ENCODE measurements at places on chromosomes 16 and 17. TPM values are rescaled to one million over a fixed set of nuclear protein-coding genes. Genes with fewer than 3 reads are reported as not detected.
A peak's percentile ranks its signal among the peaks of the same experiment; 100 is the strongest.

The TSR3 gene
- total RNA-seq: 88.0 TPM

The GAST gene
- total RNA-seq: not detected

The DCUN1D3 gene
- total RNA-seq: 34.4 TPM

The TK1 gene
- total RNA-seq: 84.5 TPM

The GCGR gene
- total RNA-seq: not detected

The SEPTIN12 gene
- total RNA-seq: not detected

The ABCA8 gene
- total RNA-seq: 8.0 TPM

The KCNAB3 gene
- 0.22 TPM for total RNA-seq

The KRTAP3-2 gene
- not detected for total RNA-seq

GRCh38 chr17:6425407-6425806 lies 9.5 kb downstream of the AIPL1 start:
- H3K36me3 ChIP-seq: no peaks in the 10 kb centered on the region
- no peak overlapping the region for H3K27ac ChIP-seq
- H3K4me1 ChIP-seq: no peaks in the 10 kb centered on the region
- no peaks in the 10 kb centered on the region for H3K27me3 ChIP-seq
- no peak for DNase-seq
- no peak overlapping the region for H3K4me3 ChIP-seq

DNA sequence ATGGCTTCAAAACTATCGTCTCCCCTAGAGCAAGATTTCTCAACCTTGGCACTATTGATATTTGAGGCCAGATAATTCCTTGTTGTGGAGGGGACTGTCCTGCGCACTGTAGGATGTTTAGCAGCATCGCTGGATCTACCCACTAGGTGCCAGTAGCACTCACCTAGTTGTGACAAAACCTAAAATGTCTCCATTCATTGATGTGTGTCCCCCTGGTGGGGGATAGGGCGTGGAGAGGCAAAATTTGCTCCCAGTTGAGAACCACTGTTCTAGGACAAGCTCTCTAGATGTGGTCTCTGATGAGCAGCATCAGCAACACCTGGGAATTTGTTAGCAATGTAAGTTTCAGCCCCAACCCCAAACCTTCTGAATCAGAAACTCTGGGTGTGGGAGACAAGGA lies 259.0 kb downstream of the XYLT1 start:
- peaks cover 5% of the 10 kb centered on the region for H3K36me3 ChIP-seq
- DNase-seq: peak; percentile 17
- H3K27ac ChIP-seq: no peak overlapping the region
- no peaks in the 10 kb centered on the region for H3K4me1 ChIP-seq
- H3K27me3 ChIP-seq: no peaks in the 10 kb centered on the region

- peaks cover 11% of the 10 kb centered on the region for H3K4me1 ChIP-seq
- H3K4me3 ChIP-seq: no peak overlapping the region
- no peaks in the 10 kb centered on the region for H3K27me3 ChIP-seq
- no peak overlapping the region for H3K27ac ChIP-seq
These were observed 79.5 kb downstream of the CPPED1 start for GRCh38 chr16:12724226-12724625.

- H3K36me3 ChIP-seq: no peaks in the 10 kb centered on the region
- H3K4me1 ChIP-seq: no peaks in the 10 kb centered on the region
- H3K27me3 ChIP-seq: no peaks in the 10 kb centered on the region
- no peak for DNase-seq
These were observed 12.6 kb upstream of the SNN start for GRCh38 chr16:11655655-11656054.

DNA sequence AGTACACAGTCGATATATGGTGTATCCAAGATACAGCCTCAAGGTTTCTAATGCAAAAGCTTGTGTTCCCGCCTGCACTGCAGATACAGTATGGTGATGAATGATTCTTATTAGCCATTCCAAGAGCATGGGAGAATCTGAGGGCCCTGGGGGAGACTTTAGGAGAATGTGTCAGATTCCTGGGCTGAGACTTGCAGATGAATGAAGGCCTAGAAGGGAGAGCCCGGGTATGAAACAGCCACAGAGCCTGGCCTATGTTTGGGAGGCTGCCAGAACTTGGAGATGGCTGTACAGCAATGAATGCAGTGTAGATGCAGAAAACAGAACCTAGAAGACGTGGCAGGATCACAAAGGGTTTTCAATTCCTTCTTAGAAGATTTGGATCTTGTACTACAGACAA lies 510.7 kb downstream of the HAPSTR1 start:
- no peaks in the 10 kb centered on the region for H3K36me3 ChIP-seq
- H3K27me3 ChIP-seq: no peaks in the 10 kb centered on the region
- no peak overlapping the region for H3K27ac ChIP-seq

DNA sequence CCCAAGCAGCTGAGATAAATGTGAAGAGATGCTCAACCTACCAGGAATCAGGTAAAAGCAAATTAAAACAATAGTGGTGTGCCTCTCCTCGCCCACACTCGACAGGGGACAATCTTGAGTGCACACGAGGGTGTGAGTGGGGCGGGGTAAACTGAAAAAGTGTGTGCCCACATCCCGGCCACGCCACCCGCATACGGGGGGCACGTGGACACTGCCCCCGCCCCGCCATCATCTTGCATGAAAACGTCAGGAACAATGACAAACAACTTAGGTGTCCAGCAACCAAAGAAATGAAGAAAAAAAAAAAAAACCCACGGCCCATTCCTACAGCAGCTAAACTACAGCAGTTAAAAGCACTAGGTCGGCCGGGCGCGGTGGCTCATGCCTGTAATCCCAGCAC lies 14.1 kb downstream of the PEMT start:
- H3K27ac ChIP-seq: no peak overlapping the region
- H3K36me3 ChIP-seq: no peaks in the 10 kb centered on the region
- H3K4me1 ChIP-seq: peaks cover 8% of the 10 kb centered on the region
- no peak for DNase-seq
- H3K4me3 ChIP-seq: no peak overlapping the region

- H3K27ac ChIP-seq: no peak overlapping the region
- no peaks in the 10 kb centered on the region for H3K27me3 ChIP-seq
- peaks cover 67% of the 10 kb centered on the region for H3K36me3 ChIP-seq
- no peak overlapping the region for H3K4me3 ChIP-seq
These were observed 8.0 kb downstream of the PSMD11 start for GRCh38 chr17:32452281-32452680.

DNA sequence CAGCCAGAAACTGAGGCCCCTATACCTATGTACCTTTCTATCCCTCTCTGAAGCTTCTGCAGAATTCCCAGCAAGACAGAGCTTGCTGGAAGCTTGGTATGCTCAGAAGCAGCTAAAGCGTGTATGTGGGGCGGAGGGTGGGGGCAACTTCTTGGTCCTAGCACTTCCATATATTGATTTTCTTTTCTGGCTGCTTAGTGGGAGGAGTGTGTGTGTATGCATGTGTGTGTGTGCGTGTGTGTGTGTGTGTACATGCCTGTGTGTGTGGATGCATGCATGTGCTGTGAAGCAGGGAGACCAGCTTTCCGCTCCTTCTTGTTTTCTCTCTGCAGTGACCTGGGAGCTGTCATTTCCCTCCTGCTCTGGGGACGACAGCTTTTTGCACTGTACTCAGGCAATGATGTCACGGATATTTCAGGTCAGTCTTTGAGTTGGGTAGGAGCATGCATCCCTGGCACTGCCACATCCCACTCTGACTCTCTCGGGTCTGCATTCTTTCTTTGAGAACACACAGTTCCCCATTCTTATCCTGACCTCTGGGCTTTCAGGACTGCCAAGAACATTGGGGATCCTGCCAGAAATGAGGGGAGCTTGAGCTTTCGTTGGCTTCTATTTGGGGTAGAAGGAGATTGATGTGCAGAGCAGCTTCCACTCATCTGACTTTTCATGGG lies 10.7 kb downstream of the HPR start:
- H3K27me3 ChIP-seq: no peaks in the 10 kb centered on the region
- H3K4me3 ChIP-seq: no peak overlapping the region
- DNase-seq: no peak
- H3K36me3 ChIP-seq: no peaks in the 10 kb centered on the region

GRCh38 chr17:49239963-49240362 lies 9.4 kb upstream of the PHOSPHO1 start:
- no peak overlapping the region for H3K4me3 ChIP-seq
- H3K36me3 ChIP-seq: no peaks in the 10 kb centered on the region
- no peak for DNase-seq
- no peak overlapping the region for H3K27ac ChIP-seq
- no peaks in the 10 kb centered on the region for H3K4me1 ChIP-seq

GRCh38 chr17:72264682-72265405 lies 144.0 kb downstream of the SOX9 start:
- no peak for DNase-seq
- no peak overlapping the region for H3K27ac ChIP-seq
- peaks cover 10% of the 10 kb centered on the region for H3K27me3 ChIP-seq
- no peaks in the 10 kb centered on the region for H3K4me1 ChIP-seq
- no peak overlapping the region for H3K4me3 ChIP-seq
